A172 (cell line): ENCODE measurements at places on chromosomes 3 and 15.

GRCh38 chr15:70974004-70974832, 81.6 kb downstream of the LRRC49 start:
- peak; percentile 8 for DNase-seq

- no peak for DNase-seq
These were observed 249.5 kb downstream of the UACA start for GRCh38 chr15:70513819-70514218.

DNA sequence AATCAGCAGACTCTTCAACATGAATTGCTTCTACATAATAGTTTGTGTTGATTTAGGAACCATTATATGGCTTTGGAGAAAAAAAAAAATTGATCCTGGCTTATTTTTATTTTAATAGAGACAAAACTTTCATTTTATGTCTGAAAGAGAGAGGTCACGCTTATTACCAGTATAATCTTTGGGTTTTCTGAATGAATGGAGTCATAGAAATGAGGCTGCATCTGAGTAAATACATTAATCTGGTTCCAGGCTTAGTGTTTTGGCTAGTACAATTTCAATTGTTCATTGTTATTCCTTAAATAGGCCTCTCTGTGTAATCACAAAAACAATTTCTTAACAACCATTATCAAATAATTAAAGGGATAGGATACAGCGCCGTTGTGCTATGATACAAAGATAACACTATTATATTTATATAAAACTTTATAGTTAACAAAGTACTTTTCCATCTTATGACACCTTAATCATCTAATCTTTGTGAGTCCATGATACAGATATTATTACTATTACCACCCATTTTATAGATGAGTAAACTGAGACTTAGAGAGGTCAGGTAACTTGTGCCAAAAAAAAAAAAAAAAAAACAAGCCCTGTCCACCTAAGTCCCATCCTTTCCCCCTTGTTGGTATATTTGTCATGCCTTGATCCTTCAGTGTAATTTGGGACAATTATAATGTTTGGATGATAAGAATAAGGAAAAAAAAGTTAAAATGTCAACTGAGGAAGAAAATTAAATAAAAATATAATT, 41.8 kb upstream of the GOLM2 start:
- DNase-seq: no peak

DNA sequence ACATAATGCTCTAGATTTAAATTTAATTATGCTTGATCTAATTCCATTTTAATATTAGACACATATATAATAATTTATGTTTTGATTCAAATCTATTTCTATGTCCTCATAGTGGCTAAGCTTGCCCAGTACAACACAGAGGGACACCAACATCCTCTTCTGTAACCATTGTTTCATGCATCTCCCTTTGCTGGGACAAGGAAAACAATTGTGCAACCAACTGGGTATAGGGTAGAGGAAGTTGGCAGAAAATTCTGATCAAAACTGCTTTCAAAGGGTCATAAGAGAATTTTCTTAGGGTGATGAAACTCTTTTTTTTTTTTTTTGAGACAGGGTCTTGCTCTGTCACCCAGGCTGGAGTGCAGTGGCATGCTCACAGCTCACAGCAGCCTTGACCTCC, 121.4 kb upstream of the SGO1 start:
- DNase-seq: no peak

- DNase-seq: no peak
These were observed 675.6 kb downstream of the GRM7 start for GRCh38 chr3:7536510-7536909.

DNA sequence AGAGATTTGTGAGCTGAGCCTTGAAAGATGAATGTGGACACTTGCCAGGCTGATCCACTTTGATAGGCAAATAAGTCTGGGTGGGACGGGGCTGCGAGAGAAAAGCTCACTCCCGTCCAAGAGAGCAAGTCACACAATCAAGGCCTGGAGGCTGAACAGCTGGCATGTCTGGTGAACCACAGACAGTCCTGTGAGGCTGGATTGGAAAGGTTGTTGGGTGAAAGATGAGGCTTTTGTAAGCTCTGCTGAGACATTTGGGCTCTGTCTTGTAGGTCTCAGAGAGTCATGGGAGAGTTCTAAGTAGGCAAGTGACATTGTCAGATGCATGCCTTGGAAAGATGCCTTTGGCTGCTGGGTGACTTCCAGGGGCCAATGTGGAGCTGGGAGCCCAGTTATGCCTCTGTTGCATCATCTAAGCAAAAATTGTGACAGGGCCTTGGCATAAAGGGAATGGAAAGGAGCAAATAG, 38.5 kb downstream of the RPLP1 start:
- DNase-seq: no peak

DNA sequence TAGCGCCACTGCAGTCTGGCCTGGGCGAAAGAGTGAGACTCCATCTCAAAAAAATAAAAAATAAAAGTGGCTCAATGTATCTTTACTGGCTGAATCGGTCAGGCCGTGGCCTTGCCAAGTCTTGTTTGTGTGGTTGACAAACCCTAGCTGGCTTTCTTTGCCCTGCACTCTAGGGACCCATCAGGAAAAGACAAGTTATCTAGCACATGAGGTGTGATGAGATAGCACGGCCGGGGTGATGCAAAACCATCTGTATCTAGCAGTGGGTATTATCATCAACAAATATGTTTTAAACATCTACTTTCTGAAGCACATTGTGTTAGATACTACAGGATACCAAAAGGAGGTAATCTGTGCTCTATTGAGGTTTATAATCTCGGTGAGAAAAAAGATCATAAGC, 3.9 kb upstream of the DPP8 start:
- DNase-seq: no peak

DNA sequence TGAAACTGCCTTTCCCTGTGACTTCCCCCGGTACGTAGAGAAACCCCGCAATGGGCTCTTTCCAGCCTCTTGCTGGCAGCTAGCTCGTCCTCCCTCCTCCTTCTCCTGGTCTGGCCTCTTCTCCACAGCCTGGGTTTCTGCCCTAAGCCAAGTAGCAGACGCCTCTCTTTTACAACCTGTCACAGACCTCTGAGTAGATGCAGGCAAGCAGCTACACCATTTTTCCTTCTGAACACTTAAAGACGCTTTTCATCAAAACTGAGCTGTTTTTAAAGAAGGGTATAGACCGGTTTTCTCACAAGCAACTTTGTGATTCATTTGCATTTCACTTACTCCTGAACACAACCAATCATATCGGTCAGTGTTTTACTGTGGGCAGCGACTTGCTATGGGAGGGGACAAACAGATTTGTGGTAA, 32.0 kb downstream of the ADAMTSL3 start:
- no peak for DNase-seq

GRCh38 chr3:128439226-128439625, 27.5 kb downstream of the DNAJB8 start:
- peak; percentile 32 for DNase-seq

DNA sequence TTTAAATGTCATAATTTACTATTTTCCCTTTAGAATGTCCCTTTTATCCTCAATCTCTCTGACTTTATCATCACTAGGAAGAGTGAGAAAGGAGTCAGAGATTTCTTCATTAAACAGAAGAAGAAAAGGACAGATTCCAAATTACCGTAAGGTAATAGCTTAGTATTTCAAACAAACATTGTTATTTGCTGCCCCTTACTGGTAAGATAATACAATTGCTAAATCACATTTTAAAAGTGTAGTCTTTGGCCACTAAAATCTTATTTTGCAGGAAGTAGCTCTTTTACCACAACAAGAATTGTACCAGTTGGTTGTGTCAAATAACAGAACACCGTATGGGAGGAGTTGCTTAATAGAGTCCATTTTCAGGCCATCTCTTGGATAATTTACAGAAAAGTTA, 53.7 kb downstream of the CGGBP1 start:
- DNase-seq: peak; percentile 49

- no peak for DNase-seq
These were observed 87.9 kb upstream of the ZPLD1 start for GRCh38 chr3:102346897-102347296.

- no peak for DNase-seq
These were observed 460.5 kb downstream of the ZNF385D start for GRCh38 chr3:21290557-21290956.

- no peak for DNase-seq
These were observed 19.2 kb upstream of the MYZAP start for GRCh38 chr15:57572468-57572867.

DNA sequence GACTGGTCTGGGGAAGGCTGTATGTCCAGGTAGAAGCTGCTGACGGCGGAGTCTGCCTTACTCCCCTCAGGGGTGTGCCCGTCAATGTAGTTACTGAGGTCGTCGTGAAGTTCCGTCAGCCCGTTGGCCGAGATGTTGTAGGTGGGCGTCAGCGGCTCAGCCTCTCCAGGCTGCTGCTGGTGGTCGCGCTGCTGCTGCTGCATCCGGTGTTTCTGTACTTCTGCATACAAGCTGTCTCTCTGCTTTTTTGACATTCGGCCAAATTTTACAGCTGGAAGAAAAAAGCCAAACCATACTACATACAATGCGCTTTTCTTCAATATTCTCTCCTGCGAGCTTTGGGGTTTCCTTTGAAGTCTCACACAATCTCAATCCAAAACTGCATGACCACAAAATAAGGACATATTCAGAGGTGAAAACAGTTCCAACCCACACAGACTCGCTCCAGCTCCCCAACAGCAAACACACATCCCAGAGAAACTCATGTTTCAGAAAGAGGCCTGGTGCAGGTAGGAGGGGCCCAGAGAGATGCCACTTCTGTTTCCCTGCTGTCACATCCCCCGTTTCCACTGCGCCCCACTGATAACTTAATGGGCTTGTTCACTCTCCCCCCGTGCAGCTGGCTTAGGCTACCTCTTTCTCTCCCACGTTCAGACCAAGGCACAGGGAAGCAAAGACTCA, 32.5 kb upstream of the ICE2 start:
- no peak for DNase-seq

- peak; percentile 35 for DNase-seq
These were observed 68.9 kb upstream of the TNFSF10 start for GRCh38 chr3:172591876-172592771.

GRCh38 chr15:43095708-43096347, 10.0 kb downstream of the UBR1 start:
- DNase-seq: no peak

DNA sequence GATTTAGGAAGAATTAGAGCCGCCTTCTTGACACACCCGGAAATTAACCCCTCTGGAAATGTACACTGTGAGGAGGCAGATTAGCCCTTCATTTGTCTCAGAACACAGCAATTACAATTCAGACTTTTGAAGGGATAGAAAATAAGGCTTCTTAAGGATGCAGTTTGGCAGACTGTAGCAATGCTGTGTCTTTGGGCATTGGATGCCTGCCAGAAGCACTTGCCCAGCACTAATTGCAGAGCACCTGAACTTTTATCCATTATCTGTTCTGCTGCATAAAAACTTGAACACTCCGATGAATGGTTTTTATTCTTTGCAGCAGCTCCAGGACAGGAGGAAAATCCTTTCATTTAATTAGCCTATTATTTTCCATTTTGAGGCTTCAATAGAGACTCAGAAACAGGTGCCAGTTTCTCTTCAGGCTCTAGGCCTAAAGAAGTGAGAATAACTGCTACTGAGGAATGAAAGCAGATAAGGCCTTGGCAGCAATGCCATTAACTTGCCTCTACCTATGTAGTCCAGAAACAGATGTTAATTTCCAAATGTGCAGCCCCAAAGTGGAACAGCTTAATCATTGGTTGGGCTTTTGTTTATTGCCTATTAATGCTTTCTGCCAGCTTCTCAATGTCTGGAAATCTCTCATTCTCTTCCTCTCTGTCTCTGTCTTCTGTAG, 418.5 kb downstream of the NSUN3 start:
- no peak for DNase-seq

GRCh38 chr3:3998140-3998922, 199.1 kb downstream of the LRRN1 start:
- DNase-seq: peak; percentile 13
